Ammon's horn (tissue), 1 donor: ENCODE measurements at places on chromosomes 3 and 15.

DNA sequence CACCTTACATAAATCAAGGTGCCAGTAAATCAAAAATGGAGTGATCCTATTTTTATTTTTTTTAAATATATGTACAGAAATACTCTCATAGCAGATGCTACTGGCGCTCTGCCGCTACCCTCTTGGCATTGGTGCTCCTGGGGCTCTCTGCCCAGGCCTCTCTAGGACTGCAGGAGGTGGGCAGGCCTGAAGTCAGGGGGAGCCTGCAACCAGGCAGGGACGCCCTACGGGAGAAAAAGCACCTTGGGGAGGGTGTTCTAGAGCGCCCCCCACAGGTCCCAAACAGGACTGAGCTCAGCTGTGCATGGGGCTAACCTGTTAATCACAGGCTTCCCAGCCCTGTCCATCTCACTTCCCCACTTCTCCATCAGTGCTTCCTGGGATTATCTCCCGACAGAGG lies 192.5 kb downstream of the SHQ1 start:
- DNase-seq: no peak

DNA sequence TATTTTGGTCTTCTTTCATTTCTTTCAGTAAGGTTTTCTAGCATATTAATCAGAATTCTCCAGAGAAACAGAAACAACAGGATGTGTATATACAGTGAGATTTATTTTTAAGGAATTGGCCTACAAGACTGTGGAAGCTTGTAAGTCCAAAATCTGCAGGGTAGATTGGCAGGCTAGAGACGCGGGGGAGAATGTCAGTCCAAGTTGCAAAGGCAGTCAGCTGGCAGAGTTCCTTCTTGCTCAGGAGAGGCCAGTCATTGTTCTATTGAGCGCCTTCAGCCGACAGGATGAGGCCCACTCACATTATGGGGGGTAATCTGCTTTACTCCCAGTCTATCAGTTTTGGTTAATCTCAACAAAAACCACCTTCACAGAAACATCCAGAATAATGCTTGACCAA lies 133.4 kb upstream of the UBE3A start:
- DNase-seq: no peak

DNA sequence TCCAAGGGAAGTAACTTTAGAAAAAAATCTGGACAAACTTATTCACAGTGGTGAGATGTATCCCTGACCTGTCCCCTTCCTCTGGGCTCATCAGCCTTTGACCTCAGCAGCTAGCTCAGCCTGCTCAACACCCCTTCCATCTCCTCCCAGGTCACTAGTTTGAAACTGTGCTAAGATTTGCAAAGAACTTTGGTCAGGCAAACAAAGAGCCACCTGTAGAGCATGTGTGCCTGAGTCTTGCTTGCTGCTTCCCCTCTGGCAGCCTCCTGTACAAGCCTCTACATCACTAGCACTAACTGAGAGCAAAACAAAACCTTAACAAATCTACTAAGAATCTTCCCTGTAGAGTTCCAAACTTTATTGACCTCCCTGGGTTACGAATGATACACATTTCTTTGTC lies 43.9 kb downstream of the NR1I2 start:
- DNase-seq: no peak

DNA sequence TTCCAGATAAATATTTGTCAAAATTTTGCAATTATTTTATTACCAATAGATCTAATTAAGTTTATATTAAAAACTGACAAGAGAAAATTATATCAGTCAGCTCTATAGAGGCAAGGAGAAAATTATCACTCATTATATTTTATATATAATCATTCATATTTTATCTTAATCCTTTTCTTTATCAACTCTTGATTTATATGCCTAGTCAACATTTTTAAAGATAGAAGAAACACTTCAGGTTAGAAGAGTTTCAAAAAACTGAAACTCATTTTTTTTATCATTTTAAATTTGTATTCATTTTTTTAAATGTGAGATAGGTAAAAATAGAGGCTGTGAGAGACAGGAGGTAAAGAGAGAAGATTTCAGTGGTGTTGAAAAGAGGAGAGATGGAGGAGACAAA lies 217.3 kb upstream of the P2RY1 start:
- DNase-seq: no peak

- no peak for DNase-seq
These were observed 2.1 kb upstream of the FURIN start for GRCh38 chr15:90866161-90866715.

DNA sequence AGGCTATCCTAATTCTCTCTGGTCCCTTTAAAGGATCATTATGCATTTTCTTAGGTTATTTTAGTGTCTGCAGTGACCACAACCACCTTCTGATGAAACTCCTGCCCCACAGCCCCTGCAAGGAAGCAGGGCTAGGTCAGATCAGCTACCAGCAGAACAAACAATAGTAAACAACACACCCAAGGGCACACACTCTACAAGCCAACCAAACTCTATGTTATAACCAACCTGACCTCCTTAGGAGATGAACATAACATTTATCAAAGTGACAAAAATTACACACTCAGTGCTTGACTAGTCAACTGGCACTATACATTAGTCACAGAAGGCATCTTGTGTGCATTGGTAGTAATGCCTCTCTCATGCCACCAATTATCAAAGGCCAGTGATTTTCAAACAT lies 17.3 kb downstream of the DENND6A start:
- DNase-seq: no peak

- DNase-seq: no peak
These were observed 457.7 kb downstream of the EPHA3 start for GRCh38 chr3:89565098-89565497.

GRCh38 chr3:97883736-97884135 lies 61.9 kb downstream of the CRYBG3 start:
- DNase-seq: no peak

GRCh38 chr3:9292516-9292915 lies 43.1 kb upstream of the SRGAP3 start:
- DNase-seq: no peak

GRCh38 chr3:171755015-171755589 lies 55.2 kb downstream of the PLD1 start:
- DNase-seq: no peak

DNA sequence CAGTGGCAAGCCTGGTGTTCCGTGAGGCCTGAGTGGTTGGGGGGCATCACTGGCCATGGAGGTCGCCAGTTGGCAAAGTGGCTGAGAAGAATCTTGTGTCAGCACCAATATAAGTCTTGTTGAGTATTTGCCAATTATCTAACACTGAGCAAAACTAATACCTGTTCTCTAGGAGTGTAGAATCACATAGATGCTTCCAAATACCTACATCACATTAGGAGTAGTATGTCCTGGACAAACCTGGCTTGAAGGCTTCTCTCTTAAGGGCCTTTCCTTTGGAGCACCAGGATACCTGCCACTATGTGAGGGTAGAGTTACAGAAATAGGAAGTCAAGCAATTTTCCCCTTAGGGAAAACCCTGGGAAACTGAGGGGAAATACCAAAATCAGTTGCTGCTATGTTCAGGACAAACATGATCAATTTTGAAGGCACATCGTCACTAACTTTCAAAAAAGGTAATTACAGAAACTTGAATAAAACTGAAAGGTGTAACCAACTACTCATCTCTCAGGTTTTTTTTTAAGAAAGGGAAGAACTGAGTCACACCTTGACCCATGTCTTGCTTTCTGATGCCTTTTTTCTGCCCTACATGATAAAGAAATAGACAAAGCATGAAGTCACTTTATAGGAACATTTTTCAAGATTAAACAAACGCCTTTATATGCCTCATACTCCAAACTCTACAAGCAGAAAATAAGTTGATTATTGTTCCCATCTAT lies 100.4 kb downstream of the IMPG2 start:
- no peak for DNase-seq

GRCh38 chr3:40627095-40627494 lies 102.3 kb downstream of the ZNF621 start:
- no peak for DNase-seq

GRCh38 chr3:152039887-152040286 lies 166.4 kb downstream of the SUCNR1 start:
- no peak for DNase-seq

GRCh38 chr15:40344631-40345120 lies 3.9 kb upstream of the CCDC9B start:
- DNase-seq: peak; percentile 86

DNA sequence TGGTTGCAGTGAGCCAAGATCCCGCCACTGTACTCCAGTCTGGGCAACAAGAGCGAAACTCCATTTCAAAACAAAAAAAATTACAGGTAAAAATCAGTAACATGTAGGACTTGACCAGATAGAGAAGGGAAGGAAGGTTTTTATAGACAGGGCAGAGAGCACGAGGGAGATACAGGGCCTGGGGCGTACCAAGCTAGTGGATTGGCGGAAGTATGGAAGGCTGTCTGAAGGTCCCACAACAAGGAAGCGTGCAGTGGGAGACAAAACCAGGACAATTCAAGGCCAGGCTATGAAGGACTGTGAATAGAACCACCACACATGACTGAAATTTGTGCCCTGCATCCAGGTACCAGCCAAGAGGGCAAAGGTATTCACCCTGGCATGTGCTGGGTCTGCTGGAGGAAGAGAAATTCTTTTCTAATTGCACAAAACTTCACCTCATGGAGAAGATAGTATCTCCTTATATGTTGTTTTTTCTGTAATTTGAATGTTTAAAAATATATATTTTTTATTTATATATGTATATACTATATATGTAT lies 33.0 kb upstream of the BCL2A1 start:
- DNase-seq: no peak

GRCh38 chr3:122246199-122246598 lies 62.7 kb downstream of the CASR start:
- no peak for DNase-seq

DNA sequence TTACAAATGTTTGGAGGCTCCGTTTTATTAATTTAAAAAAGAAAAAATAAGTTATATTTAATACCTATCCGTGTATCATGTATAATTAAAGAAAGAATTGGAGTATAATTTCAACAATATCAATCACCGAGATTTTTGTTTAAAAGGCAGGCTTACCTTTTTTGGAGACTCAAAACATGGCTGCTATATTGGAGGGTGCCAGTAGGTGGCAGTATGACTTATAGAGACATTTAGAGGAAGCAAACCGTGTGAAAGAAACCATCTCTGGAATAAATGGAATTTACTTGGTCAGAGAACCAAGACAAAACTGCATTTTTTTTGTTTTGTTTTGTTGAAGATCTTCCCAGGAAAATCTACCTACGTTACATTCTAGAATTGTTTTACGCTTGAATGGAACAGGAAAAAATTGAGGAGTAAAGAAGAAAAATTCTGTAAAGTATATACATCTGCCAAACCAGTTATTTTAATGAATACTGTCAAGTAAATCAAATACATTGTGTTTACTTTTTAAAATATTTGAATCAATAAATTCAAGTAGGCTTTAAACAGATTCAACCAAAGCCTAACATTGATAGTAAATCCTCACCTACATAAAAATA lies 802.6 kb upstream of the ALCAM start:
- peak; percentile 31 for DNase-seq

- no peak for DNase-seq
These were observed 199.8 kb upstream of the TLE3 start for GRCh38 chr15:70297465-70298058.

GRCh38 chr3:100708644-100708988 lies 678 bp upstream of the TFG start:
- DNase-seq: no peak

GRCh38 chr15:65375871-65376607 lies 1.8 kb downstream of the IGDCC3 start:
- DNase-seq: no peak

DNA sequence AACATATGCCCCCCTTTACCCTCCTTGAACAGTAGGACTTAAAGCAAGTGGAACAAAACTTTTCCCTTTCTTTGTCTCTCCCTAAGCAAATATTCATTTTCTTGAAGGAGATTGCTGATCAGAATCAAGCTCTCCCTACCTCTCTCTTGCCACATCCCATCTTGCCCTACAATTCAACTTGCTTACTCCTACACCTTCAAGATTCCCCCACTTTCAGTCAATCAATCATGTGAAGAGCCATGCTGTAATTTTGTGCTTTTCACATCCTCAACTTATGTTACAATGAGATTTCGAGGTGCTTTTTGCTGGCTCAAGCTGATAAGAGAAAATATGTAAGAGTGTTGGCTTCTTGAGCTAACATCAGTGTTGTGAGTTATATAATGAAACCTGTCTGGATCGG lies 662.9 kb downstream of the NLGN1 start:
- DNase-seq: no peak

DNA sequence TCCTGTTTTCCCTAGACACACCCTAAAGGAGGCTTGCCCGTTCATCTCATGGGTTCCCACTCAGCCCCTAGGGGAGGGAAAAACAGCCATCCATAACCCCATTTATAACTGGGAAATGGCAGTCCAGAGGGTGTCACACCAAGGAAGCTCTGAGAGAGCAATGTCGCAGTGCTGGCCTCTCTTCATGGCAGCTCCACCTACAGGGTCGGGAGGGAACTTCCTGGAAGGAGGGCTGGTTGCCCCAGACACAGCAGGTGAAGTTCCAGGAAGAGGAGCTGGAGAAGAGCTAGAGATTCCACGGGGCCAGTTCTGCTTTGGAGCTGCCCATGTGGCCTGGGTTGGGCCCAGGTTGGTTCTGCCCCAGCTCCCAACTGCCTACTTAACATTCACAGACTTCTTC lies 22.3 kb upstream of the LINGO1 start:
- no peak for DNase-seq

DNA sequence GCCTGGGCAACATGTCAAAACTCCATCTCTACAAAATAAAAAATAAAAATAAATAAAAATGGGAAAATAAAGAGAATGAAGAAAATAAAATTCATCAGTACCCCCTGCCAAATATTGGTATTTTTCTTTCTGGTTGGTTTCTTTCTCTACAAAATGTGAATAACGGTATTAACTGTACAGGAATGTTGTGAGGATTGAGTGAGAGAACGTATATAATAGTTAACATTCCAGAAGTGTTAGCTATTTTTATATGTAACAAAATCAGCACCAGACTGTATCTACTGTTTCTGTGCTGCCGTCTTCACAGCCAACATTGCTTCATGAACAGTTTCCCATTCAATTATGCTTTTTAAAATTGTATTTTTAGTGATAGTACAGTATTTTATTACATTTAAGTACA lies 25.5 kb upstream of the RNU6-1 start:
- DNase-seq: no peak

- DNase-seq: peak; percentile 22
These were observed 152.7 kb downstream of the CD47 start for GRCh38 chr3:107938143-107938542.

DNA sequence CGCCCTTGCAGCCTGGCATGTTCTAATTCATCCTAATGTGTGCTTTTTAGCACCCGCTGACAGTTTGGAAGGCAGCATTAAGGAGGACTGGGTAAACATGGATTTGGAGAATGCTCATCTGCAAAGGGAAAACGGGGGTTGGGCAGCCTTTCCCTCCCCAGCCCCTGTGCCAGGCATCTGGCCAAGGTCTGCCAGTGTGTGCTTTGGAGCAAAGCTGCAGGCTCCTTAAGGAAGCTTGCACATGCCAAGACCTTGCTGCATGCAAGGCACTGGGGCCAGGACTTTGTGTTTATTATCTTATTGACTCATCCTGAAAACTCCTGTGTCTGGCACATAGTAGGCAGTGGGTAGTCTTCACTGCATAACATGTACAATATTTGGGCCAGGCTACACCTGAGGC lies 20.1 kb downstream of the FAM3D start:
- no peak for DNase-seq

DNA sequence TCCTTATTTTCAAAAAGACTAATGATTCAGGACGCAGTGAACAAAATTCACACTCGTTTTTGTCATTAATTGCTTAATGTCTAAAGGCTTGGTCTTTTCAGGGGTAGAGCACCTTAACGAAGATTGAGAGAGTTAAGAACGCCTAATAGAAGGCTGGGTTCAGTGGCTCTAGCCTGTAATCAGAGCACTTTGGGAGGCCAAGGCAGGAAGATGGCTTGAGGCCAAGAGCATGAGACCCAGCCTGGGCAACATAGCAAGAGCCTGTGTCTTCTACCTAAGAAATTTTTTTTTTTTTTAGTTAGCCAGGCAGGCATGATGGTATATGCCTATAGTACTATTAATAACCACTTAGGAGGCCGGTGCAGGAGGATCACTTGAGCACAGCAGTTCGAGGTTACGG lies 7.5 kb downstream of the PIK3CB start:
- DNase-seq: no peak
